Activated CD4-positive, alpha-beta memory T cell treated with anti-CD3 and anti-CD28 coated beads for 36 hours (primary cell): ENCODE measurements at places on chromosomes 16 and 17. TPM values are rescaled to one million over a fixed set of nuclear protein-coding genes. Genes with fewer than 3 reads are reported as not detected.

GRCh38 chr16:69204172-69204571 is 17.2 kb downstream of the SNTB2 start:
- no peak for DNase-seq
- H3K27me3 ChIP-seq, result no peaks in the 10 kb centered on the region
- peak overlapping the region; percentile 53 for H3K27ac ChIP-seq
- no peak overlapping the region for H3K4me3 ChIP-seq

- H3K36me3 ChIP-seq, result peaks cover 3% of the 10 kb centered on the region
- H3K27me3 ChIP-seq, result peaks cover 2% of the 10 kb centered on the region
- no peak overlapping the region for H3K27ac ChIP-seq
- peak overlapping the region; percentile 13 for H3K4me3 ChIP-seq
- DNase-seq, result peak; percentile 92
Observed at GRCh38 chr16:88566158-88566557, 4.0 kb upstream of the ZC3H18 start.

GRCh38 chr17:16243385-16243784 is 26.4 kb downstream of the PIGL start:
- H3K4me3 ChIP-seq, result no peak overlapping the region
- H3K27me3 ChIP-seq, result no peaks in the 10 kb centered on the region
- H3K4me1 ChIP-seq, result peaks cover 12% of the 10 kb centered on the region
- no peak overlapping the region for H3K27ac ChIP-seq
- H3K36me3 ChIP-seq, result peaks cover 8% of the 10 kb centered on the region

GRCh38 chr16:85309656-85310587 is 197.7 kb upstream of the CIBAR2 start:
- H3K4me1 ChIP-seq, result peaks cover 33% of the 10 kb centered on the region
- no peaks in the 10 kb centered on the region for H3K36me3 ChIP-seq
- H3K27me3 ChIP-seq, result peaks cover 2% of the 10 kb centered on the region
- H3K4me3 ChIP-seq, result no peak overlapping the region

DNA sequence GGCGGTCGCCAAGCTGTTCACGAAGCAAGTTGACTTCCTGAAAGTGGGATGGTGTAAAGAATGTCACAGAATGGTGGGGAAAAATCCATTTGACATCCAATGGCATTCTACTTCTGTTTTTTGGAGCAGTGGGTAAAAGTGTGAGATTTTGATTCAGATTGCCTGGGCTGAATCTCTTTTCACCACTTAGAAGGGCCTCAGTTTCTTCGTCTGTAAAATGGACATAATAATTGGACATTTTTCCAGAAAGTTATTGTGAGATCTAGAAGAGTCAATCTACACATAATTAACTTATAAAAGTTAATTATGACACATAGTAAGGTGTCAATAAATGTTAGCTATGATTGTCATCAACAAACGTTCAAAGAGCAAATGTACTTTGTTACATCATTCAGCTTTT is 3.0 kb downstream of the KRT40 start:
- DNase-seq, result no peak
- H3K27ac ChIP-seq, result no peak overlapping the region
- no peaks in the 10 kb centered on the region for H3K36me3 ChIP-seq
- peaks cover 19% of the 10 kb centered on the region for H3K27me3 ChIP-seq

DNA sequence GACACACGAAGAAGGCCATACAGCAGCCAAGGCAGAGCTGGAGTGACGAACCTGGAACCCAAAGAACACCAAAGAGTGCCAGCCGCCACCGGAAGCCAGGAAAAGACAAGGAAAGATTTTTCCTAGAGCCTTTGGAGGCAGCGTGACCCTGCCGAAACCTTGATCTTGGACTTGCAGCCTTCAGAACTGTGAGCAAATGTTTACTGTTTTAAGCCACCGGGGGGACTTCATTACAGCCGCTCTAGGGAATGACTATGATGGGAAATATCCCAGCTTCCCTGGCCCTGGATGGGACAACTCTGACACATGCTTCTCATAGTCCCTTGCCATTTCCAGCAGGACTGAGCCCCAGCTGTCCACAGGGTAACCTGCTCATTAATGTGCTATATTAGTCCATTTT is 270.6 kb downstream of the HAPSTR1 start:
- H3K36me3 ChIP-seq, result no peaks in the 10 kb centered on the region
- H3K27ac ChIP-seq, result no peak overlapping the region
- no peaks in the 10 kb centered on the region for H3K27me3 ChIP-seq
- no peak for DNase-seq

The AGRP gene
- total RNA-seq, result not detected

DNA sequence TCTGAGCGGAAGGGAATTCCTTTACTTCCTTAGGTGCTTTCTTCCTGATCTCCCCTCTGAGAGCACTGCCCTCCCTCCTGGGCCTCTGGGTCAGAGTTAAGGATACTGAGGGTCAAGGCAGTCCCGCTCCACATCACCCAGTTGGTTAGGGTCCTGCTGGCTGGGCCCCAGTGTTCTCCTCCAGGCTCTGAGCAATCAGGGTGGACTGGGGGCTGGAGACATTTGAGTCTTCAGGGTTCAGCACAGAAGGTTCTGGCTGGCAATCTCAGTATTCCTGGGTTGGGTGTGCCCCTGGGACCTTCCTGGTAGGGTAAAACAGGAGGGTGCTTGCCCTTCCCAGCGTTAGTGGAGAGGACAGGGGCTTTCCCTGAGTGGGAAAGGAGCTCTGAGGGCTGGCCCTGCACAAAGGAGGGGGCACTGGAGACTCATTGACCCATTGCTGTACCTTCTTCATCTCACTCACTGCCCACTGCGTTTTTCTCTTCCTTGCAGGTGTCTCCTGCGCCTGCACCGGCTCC is 448 bp downstream of the MT1M start:
- DNase-seq, result no peak
- no peaks in the 10 kb centered on the region for H3K36me3 ChIP-seq
- peaks cover 76% of the 10 kb centered on the region for H3K27me3 ChIP-seq
- no peak overlapping the region for H3K27ac ChIP-seq

GRCh38 chr16:67862623-67863583 is 9.9 kb upstream of the EDC4 start:
- H3K27ac ChIP-seq, result no peak overlapping the region
- peaks cover 13% of the 10 kb centered on the region for H3K36me3 ChIP-seq
- H3K4me1 ChIP-seq, result peaks cover 16% of the 10 kb centered on the region

- DNase-seq, result no peak
- peaks cover 52% of the 10 kb centered on the region for H3K27me3 ChIP-seq
- no peak overlapping the region for H3K4me3 ChIP-seq
- peaks cover 2% of the 10 kb centered on the region for H3K4me1 ChIP-seq
- no peak overlapping the region for H3K27ac ChIP-seq
Observed at GRCh38 chr17:79659376-79659775, 48.5 kb upstream of the RBFOX3 start.

GRCh38 chr16:65808790-65809189 is 557.7 kb upstream of the CDH5 start:
- H3K27me3 ChIP-seq, result no peaks in the 10 kb centered on the region
- no peak overlapping the region for H3K4me3 ChIP-seq
- no peaks in the 10 kb centered on the region for H3K36me3 ChIP-seq
- no peak overlapping the region for H3K27ac ChIP-seq
- DNase-seq, result no peak
- no peaks in the 10 kb centered on the region for H3K4me1 ChIP-seq

GRCh38 chr16:85656351-85657266 is 32.1 kb downstream of the GINS2 start:
- DNase-seq, result no peak
- H3K27ac ChIP-seq, result no peak overlapping the region
- no peaks in the 10 kb centered on the region for H3K4me1 ChIP-seq
- H3K36me3 ChIP-seq, result peaks cover 9% of the 10 kb centered on the region

- H3K36me3 ChIP-seq, result no peaks in the 10 kb centered on the region
- H3K4me1 ChIP-seq, result no peaks in the 10 kb centered on the region
- H3K4me3 ChIP-seq, result no peak overlapping the region
- no peak for DNase-seq
- H3K27me3 ChIP-seq, result peaks cover 11% of the 10 kb centered on the region
Observed at GRCh38 chr17:34740565-34741520, 161.5 kb downstream of the TMEM132E start.

- H3K27me3 ChIP-seq, result no peaks in the 10 kb centered on the region
- H3K4me3 ChIP-seq, result peak overlapping the region; percentile 37
- H3K27ac ChIP-seq, result peak overlapping the region; percentile 83
- H3K36me3 ChIP-seq, result peaks cover 8% of the 10 kb centered on the region
- peaks cover 63% of the 10 kb centered on the region for H3K4me1 ChIP-seq
Observed at GRCh38 chr16:74601126-74601871, 5.6 kb downstream of the GLG1 start.

The GSG1L gene
- 0.26 TPM for total RNA-seq

The CCDC144A gene
- 4.7 TPM for total RNA-seq

- no peak for DNase-seq
- no peak overlapping the region for H3K4me3 ChIP-seq
- H3K4me1 ChIP-seq, result no peaks in the 10 kb centered on the region
- no peaks in the 10 kb centered on the region for H3K36me3 ChIP-seq
- no peak overlapping the region for H3K27ac ChIP-seq
Observed at GRCh38 chr16:26840691-26841090, 226.0 kb upstream of the C16orf82 start.

DNA sequence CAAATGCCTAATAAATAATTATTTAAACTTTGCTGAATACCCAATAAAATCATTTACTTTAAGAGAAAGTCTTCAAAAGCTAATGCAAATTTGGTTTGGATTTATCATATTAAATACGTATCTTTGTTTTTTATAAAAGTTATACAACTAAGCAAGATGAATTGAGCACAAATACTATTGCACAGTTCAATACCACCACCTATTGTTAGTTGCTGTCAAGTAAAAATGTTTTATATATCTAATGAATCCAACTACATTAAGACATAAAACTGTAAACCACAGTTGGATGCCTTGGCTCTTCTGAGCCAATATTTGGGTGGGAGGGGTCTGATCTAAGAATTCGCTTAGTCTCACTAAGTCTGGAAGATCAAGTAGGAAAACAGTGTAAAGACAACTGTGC is 7.7 kb downstream of the FBXL20 start:
- H3K27ac ChIP-seq, result no peak overlapping the region
- no peaks in the 10 kb centered on the region for H3K36me3 ChIP-seq
- H3K4me1 ChIP-seq, result peaks cover 9% of the 10 kb centered on the region
- no peak overlapping the region for H3K4me3 ChIP-seq
- DNase-seq, result no peak

DNA sequence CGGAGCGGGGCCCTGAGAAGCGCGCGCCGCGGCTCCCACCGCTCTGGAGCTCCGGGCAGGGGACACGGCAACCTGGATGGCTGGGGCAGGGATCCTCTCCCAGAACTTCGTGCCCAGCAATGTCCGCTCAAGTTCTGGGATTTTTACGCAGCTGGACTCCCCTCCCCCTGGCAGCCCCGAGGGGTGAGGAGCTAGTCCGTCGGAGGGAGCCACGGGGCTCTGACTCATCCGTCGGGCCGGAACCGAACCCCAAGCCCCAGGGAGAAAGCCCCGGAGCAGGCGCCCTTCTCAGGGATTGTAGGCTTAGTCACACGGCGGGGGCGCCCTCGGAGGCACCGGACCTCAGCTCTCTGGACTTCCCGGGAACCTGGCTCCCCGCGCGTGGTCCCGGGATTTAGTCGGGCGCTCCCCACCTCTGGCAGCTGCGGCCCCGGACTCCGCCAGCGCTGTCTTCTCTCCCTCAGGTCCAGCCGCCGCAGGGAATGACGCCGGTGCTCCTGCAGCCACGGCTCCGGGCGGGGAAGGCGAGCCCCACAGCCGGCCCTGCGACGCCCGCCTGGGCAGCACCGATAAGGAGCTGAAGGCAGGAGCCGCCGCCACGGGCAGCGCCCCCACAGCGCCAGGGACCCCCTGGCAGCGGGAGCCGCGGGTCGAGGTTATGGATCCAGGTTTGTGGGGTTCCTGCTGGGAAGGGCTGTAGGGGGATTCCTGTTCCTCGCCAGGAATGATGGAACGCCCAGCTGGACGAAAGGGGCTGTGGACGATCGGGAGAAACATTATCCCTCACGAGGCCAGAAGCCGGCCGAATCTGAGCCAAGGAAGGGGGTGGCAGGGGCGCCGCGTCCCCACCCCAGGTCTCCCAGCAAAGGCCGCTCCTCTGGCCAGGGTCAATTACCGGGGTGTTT is 830 bp downstream of the SPHK1 start:
- H3K4me1 ChIP-seq, result peaks cover 8% of the 10 kb centered on the region
- peak; percentile 65 for DNase-seq
- H3K27me3 ChIP-seq, result no peaks in the 10 kb centered on the region
- no peaks in the 10 kb centered on the region for H3K36me3 ChIP-seq
- H3K27ac ChIP-seq, result no peak overlapping the region
- peak overlapping the region; percentile 56 for H3K4me3 ChIP-seq

DNA sequence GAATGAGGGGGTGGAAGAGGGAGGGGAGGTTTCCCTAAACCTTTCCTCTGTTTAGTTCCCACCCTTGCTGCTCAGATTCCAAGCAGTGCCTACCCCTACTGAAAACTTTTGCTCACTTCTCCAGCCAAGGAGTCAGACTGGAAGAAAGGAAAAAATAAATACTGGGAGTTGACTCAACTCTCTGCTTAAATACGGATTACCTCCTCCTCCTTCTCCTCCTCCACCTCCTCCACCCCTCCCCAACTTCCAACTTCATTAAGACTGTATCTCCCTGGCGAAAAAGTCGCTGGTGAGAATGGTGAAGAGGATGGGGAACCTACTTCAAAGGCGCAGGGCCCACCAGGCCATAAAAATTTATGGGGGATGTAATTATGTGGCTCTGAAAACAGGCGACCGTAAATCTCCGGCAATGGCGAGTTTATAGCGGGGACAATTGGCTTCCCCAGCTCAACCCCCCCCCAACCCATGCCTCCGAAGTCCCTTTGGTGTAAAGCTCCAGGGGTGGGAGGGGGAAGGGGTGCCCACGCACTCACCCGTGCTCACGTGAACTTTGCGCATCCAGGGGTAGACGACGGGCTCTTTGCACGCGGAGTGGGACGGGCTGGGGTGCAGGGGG is 712 bp downstream of the HOXB4 start:
- H3K4me3 ChIP-seq, result peak overlapping the region; percentile 76
- peak overlapping the region; percentile 56 for H3K27ac ChIP-seq
- no peaks in the 10 kb centered on the region for H3K36me3 ChIP-seq
- DNase-seq, result peak; percentile 30
- peaks cover 36% of the 10 kb centered on the region for H3K27me3 ChIP-seq

The ENPP7 gene
- total RNA-seq, result not detected

DNA sequence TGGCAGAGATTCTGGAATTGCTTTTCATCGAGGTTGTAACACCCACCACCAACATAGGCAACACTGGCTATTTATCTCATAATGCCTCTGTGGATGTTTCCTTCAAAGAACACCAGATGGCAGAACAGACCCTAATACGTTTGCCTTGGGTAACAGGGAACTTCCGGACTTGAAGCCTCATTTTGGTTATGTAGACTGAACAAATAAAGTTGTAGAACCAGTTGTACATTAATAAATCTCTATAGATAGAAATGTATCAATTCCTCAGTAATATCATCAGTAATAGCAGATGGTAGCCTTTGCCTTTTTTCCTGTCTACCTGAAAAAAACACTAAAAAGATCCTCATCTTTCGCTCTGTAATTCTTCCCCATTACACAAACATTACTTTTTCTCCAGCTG is 25.9 kb upstream of the APOH start:
- peaks cover 13% of the 10 kb centered on the region for H3K4me1 ChIP-seq
- no peaks in the 10 kb centered on the region for H3K36me3 ChIP-seq
- H3K4me3 ChIP-seq, result peak overlapping the region; percentile 11
- peak; percentile 28 for DNase-seq
- H3K27ac ChIP-seq, result peak overlapping the region; percentile 24

- no peak overlapping the region for H3K4me3 ChIP-seq
- no peak for DNase-seq
Observed at GRCh38 chr16:20768121-20768520, 4.3 kb downstream of the ACSM3 start.
